ENCODE measurements at places on chromosomes 7 and 10.

- DNase-seq, result no peak
These were observed 130.2 kb downstream of the TPST1 start for GRCh38 chr7:66335318-66335717.

DNA sequence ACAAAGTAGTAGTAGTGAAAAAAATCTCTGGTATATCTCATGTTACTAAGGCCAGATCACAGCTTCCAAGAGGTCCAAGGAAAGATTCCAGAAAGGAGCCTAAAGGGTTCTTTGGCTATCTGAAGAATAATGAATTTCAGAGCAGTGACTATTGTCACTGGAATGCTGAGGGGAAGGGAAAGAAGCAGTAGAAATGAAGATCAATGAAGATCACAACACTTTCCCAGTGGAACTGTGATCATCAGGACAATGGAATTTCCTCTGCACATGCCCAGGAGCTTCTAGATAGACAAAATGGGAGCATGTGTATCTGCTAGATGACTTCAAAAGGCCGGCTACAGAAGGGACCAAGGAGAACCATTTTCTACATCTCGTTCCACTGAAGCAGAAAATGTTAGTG, 219.5 kb upstream of the PHYHIPL start:
- peak; percentile 52 for DNase-seq

DNA sequence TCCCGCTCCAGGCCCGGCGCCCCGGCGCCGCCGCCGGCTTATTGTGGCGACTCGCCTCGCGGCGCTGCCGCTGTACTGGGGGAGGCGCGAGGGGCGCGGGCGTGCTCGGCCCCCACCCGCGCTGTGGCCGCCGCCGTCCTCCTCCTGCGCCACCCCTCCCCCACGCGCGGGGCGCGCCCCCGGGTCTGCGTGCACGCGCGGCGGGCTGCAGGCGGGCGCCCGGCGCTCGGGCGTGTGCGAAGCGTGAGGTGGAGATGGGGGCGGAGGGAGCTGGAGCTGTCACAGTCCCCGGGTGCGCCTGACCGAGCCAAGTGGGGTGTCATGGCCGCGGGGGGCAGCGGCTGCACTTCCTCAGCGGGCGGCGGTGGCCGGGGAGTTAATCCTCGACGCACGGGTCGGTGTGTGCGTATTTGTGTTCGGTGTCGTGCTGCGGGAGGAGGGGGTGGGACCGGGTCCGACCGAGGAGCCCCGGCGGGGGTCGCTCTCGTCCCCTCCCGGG, 672 bp downstream of the LCOR start:
- DNase-seq, result peak; percentile 37

GRCh38 chr7:159136442-159136841, 8.2 kb downstream of the VIPR2 start:
- no peak for DNase-seq

DNA sequence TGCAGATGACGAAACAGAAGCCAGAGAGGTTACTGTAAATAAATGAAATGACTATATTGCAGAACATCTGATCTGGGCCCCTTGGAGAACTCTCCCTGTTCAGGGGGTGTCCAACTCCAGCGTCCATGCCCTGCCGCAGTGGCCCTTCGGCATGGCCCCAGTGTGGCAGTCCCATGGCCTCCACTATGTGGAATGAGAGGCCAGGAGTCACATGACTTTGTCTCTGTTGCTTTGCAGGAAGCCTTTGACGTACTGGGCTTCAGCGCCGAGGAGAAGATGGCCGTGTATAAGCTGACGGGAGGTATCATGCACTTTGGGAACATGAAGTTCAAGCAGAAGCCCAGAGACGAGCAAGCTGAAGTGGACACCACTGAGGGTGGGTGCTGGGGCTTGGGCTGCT, 15.6 kb upstream of the MYH16 start:
- no peak for DNase-seq

GRCh38 chr7:8615019-8615418, 181.6 kb downstream of the NXPH1 start:
- DNase-seq, result no peak

GRCh38 chr7:70432567-70433001, 699.4 kb upstream of the GALNT17 start:
- DNase-seq, result no peak

DNA sequence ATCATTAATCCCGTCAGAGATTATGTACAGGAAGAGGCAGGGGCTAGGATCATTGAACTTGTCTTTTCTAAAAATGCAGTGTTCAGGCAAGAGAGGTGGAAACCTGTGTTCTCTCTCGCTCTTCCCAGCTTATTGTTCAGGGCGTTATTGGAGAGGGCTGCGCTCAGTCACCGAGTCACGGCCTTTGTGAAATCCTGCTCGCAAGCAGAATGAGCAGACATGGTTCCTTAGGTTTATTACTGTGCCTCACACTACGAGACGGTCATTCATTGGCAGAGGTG, 631 bp upstream of the PRKRIP1 start:
- no peak for DNase-seq

DNA sequence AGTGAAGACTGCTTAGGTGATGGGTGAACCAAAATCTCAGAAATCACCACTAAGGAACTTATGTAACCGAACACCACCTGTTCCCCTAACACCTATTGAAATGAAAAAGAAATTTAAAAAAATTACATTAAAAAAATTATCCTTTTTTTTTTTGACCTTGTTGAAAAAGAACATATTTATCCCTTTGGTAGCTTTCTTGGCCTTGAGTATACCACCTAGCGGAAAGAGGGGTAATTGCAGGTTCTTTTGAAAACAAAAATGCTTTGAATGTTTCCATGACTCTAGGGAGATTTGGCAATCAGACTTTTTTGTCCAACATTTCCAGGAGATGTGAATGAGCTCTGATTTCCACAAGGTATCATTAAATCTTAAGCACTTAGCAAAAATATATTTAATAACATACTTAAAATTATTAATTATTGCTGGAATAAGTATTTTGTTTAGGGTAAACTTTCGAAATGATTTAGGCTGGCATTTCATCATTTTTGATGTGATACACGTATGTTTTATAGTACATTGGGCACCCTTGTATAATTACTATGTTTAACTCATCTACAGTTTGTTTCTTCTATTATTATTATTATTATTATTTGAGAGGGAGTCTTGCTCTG, 47.0 kb upstream of the ELMO1 start:
- DNase-seq, result peak; percentile 9

DNA sequence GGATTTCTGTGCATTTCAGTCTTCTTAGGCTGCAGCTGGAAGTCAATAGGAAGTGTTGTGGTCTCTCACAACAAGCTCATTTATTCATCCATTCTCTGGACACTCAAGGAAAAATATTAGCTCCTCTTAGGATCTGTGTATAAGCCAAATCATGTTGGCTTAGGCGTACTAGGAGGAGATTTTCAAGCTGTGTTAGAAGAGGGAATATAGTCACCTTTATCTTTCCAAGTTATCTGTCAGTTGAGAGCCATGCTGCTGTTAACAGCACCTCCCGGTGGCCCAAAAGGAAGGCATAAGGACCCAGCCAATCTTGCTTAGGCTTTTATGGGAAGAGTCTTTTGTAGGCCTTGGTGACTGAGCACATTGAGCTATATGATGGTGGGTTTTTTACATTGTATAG, 220.0 kb downstream of the LRMDA start:
- no peak for DNase-seq

GRCh38 chr10:24287559-24288195, 78.7 kb downstream of the KIAA1217 start:
- no peak for DNase-seq

DNA sequence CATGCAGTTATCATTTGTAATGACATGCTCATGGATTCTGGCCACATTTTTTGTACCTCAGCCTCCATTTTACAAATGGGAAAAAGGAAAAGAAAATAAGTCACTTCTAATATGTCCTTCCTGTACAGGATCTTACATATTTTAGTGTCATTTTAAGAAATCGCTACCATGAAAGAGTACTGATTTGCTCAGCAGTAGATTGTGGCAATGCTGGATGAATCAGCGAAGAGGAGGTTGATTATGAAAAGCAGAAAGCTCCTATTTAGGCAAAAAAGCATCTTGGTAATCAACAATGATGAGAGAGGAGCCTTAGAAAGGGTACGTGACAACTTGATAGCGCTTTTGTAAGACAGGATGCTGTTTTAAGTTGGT, 522.9 kb downstream of the PARD3 start:
- DNase-seq, result no peak

DNA sequence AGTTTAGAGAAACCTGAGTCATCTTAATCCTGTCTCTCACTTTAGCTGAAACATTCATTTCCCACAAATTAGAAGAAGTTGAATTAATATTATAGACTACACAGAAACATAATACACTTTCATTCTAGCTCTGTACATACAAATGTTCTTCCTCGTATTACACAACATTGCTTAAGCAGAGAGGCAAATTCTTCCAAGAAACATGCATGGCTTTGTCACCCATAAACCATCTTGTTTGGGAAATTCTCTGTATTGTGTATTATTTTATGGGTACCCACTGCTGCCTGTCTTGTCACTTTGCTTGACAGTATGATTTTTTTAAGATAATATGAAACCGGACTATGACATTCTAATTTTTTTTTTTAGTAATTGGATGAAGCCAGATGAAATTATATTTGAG, 104.0 kb downstream of the SRI start:
- no peak for DNase-seq

DNA sequence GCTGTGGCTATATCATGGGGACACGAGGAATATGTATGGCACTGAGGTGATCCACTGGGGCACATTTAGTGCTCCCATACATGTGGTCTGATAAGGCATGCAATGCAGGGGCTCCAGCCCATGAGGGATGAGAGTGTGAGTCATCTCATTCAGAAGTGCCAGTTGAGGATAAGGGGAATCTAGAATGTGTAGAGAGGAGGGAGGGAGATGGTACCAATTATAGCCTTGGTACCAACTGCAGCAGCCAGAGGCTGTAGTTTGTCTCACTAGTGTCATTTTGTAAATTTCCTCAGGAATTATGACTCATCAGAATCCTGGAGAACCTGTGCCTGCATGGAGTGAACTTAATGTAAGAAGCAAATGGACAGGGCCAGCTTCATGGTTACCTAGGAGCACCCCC, 46.2 kb downstream of the LAMB4 start:
- no peak for DNase-seq

GRCh38 chr10:77361831-77362230, 275.8 kb downstream of the KCNMA1 start:
- no peak for DNase-seq

DNA sequence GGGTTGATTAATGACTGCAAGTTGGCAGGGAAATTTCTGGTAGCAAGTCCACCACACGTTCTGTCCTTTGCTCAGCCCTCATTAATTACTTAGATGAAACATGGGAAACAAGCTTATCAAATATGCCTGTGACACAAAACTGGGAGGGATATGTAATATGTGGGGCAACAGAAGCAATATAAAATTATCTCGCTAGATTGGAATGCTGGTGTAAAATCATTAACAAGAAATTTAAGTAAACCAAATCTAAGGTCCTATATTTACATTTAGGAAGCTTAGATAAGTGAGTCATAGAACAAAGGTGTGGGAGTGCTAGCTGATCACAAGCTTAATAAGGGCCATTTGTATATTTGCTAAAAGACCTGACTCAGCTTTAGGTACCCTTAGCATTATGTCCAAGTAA, 23.5 kb downstream of the TRPV5 start:
- no peak for DNase-seq

DNA sequence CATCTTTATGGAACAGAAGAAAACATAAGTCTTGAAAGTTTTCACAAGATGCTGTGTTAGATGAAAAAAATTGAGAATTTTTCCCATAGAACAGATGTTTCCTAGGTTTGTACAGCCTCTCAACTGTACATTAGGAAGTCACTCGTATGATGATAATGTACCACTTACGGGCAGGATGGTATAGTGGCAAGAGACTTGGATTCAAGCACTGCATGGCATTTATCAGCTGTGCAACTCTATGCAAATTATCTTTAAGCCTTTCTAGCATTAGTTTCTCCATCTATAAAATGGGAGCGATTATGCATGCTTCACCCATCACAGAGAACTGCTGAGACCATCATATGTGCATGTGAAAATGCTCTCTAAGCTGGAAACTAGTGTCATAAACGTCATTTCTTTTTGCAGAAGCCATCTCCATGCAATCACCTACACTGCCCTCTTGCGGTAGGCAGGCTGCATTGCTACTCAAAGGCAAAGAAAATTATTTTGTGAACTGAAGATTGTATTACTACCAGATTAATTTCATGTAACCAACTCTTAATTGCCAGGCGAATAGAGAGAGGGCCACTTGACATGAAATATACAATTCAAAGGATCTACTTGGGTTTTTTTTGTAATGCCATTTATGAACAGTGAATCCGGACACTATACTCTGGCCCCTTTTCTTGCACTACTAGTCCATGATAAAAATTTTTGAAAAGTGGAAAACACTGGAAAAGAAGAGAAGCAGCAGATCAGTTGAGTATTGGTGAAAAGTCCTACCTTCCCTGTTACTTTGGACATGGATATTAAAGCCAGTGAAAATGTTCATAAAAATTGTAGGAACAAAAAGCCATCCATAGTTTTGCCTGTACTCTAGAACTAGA, 102.3 kb downstream of the JAZF1 start:
- no peak for DNase-seq

DNA sequence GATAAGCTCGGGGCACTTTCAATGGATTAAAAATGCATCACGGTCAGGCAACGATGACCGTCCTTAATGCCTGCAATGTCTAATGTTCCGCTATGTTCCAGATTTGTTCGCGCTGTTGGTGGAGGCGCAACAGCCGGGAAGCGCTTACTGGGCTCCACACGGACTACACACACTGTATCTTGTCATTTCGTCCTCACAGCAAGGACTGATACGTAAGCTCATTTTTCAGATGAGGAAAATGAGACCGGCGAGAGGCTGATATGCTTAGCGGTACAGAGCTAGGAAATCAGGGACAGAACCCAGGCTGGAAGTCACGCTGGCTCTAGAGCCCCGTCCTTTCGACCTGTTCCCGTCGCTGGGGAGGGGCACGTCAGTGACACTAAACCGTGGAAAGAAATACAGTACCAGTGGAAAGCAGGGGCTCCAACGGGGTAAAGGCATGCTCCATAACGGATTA, 670 bp downstream of the TPK1 start:
- DNase-seq, result no peak

DNA sequence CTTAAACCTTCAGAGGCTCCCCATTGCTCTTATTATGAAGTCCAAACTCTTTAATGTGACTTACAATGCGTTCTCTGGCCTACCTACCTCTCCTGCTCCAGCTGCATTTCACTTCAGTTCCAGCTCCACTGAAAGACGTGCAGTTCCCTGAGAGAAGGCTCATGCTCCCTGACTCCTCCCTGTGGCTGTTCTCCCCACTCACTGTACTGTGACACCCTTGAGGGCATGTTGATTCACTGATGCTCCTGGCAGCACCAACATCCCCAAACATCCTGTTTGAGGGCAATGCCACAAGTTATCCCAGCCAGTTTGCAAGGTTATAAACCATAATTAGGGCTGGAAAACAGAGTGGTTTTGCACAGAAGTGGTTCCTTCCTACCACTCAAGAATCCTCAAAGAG, 111.2 kb downstream of the LSM5 start:
- no peak for DNase-seq

GRCh38 chr10:72541337-72541736, 84.5 kb downstream of the MICU1 start:
- DNase-seq, result no peak
